ENCODE measurements at places on chromosomes 3 and 15. TPM values are rescaled to one million over a fixed set of nuclear protein-coding genes. Genes with fewer than 3 reads are reported as not detected.

Gene CP
- 0.17 TPM for total RNA-seq

Gene PRR20G
- total RNA-seq: not detected

Gene CNTN3
- total RNA-seq: 0.84 TPM

Gene CSNK1G1
- 8.8 TPM for total RNA-seq

Gene PP2D1
- total RNA-seq: not detected

Gene MAP1A
- total RNA-seq: 18.7 TPM

Gene ECE2
- total RNA-seq: not detected

Gene RBP2
- not detected for total RNA-seq

Gene TAGLN3
- total RNA-seq: 1.0 TPM

Gene ZNF385D
- 1.3 TPM for total RNA-seq

Gene CPN2
- not detected for total RNA-seq

Gene CFAP100
- not detected for total RNA-seq

Gene XCR1
- total RNA-seq: not detected

Gene DOCK3
- under 0.01 TPM for total RNA-seq

Gene TPRG1
- total RNA-seq: not detected

Gene RTP3
- not detected for total RNA-seq

Gene C3orf20
- total RNA-seq: not detected

Gene VPS18
- total RNA-seq: 26.6 TPM

Gene CCR3
- not detected for total RNA-seq

Gene ZNF662
- 1.0 TPM for total RNA-seq

Gene CCDC54
- total RNA-seq: not detected

Gene FAM3D
- total RNA-seq: not detected

Gene DZIP1L
- 13.6 TPM for total RNA-seq

Gene SKOR1
- total RNA-seq: not detected

Gene IL17RC
- 44.6 TPM for total RNA-seq

Gene TMEM158
- 40.4 TPM for total RNA-seq

Gene ACTR8
- 21.3 TPM for total RNA-seq

Gene PYGO1
- total RNA-seq: 5.9 TPM

Gene SLC51A
- not detected for total RNA-seq
